NAMALWA (cell line): ENCODE measurements at places on chromosomes 4 and X.

GRCh38 chrX:21798677-21799219 is 40.7 kb upstream of the MBTPS2 start:
- no peak for DNase-seq

GRCh38 chrX:143095816-143096215 is 70.1 kb downstream of the SPANXN4 start:
- DNase-seq: no peak

- no peak for DNase-seq
Measured at GRCh38 chr4:125314676-125315575, at the start of gene FAT4. FAT4 (plus strand) TSS chr4:125314955; CDS start chr4:125316412, 1,457 bp downstream.

- no peak for DNase-seq
Measured at GRCh38 chr4:158810487-158811215, 41.8 kb downstream of the FNIP2 start.

DNA sequence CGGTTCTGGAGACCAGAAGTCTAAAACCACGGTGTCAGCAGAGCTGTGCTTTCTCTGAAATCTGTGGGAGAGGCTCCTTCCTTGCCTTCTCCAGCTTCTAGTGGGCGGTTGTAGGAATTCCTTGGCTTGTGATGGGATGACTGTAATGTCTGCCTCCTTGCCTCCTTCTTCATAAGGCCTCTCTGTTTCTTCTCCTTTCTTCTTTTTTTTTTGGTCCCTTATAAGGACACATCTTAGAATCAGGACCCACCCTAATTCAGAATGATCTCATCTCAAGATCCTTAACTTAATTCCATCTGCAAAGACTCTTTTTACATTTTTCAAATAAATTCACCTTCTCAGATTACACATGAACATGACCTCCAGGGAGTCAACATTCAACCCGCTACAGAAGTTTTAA is 186.9 kb downstream of the STK32B start:
- no peak for DNase-seq

DNA sequence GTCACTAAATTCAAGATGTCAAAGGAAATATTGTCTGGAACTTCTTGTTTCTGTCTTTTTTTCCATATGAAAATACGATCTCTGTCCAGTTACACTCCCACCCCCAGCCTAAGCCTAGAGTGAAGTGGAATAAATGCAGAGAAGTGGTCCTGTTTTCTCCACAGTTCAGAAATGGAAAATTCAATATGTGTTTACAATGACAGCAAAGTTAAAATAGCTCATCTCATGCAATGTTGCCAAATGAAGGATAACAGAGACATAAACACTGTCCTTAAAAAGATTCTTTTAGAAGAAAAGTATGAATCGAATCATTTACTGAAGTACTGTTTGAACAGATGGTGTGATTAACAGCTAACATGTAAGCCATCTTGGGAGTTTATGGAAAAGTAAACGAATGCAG is 160.8 kb upstream of the STK26 start:
- DNase-seq: no peak

GRCh38 chr4:186771624-186772023 is 48.0 kb upstream of the FAT1 start:
- no peak for DNase-seq

GRCh38 chr4:154044108-154044531 is 255.2 kb upstream of the SFRP2 start:
- DNase-seq: no peak

GRCh38 chrX:126137899-126138298 is 28.2 kb downstream of the DCAF12L2 start:
- DNase-seq: peak; percentile 24

DNA sequence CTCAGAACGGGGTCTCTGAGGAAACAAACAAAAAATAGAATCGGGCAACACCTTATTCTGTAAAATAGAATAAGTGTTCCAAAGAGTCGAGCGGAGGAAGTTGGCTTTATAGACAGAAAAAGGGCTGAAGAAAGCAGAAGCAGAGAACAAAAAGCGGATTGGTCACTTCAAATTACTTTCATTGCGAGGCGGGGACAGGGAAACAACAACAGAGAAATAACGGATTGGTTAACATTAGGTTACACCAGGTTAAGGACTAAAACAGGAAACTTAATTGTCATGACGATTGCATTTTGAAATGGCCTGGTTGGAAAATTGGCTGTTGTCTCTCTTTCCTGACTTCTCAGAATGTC is 433 bp upstream of the COQ2 start:
- DNase-seq: peak; percentile 74

GRCh38 chr4:58732973-58733372 is 1622.8 kb upstream of the IGFBP7 start:
- peak; percentile 40 for DNase-seq

GRCh38 chrX:114800719-114801118 is 216.7 kb downstream of the IL13RA2 start:
- DNase-seq: no peak

GRCh38 chr4:90189178-90189577 is 62.0 kb downstream of the CCSER1 start:
- DNase-seq: no peak

GRCh38 chr4:138910195-138910913 is 105.2 kb upstream of the NOCT start:
- DNase-seq: no peak

- no peak for DNase-seq
Measured at GRCh38 chr4:7816771-7817170, 122.9 kb downstream of the AFAP1 start.

DNA sequence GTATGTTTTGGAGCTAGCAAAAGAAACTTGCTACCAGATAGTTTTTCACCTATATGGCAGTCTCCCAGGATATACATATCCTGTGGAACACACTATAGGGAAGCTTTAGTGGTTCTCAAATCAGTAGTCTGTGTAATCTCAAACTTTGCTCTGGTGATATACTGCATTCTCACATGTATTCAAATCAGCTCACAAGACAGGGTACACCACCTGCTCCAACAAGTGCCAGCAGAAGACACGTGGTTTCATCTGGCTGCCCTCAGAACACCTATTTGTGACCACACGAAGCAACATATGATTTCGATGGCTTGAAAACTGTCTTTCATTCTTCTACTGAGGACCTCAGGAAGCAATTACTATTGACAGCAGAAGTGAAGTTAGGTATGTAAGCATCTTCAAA is 37.7 kb downstream of the BCLAF3 start:
- DNase-seq: peak; percentile 1

GRCh38 chr4:126470862-126471261 is 1156.1 kb downstream of the FAT4 start:
- no peak for DNase-seq

- DNase-seq: peak; percentile 38
Measured at GRCh38 chrX:131675596-131676194, 131.8 kb downstream of the OR13H1 start.

- DNase-seq: no peak
Measured at GRCh38 chrX:47499293-47499692, 16.3 kb upstream of the ZNF41 start.

GRCh38 chr4:7804756-7805385 is 134.8 kb downstream of the AFAP1 start:
- DNase-seq: no peak

DNA sequence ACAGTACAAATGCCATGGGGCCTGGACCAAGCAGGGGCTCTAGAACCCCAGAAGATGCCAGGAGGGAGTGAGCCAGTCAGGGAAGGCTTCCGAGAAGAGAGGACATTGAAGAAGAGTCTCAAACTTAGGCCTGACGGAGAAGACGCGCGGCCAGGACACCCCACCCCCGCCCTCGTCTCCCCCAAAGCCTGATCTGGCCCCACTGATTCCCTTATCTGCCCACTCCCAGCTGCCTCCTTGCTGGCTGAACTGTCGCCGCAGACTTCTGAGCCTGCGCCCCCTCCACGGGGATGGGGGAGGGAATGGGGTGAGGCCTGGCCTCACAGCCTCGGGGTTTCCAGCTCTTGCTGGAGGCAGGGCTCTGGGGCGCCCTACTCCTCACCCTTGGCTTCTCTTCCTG is 3.6 kb upstream of the GATA1 start:
- no peak for DNase-seq

GRCh38 chrX:13662355-13662791 is 9.4 kb downstream of the TCEANC start:
- peak; percentile 35 for DNase-seq

- DNase-seq: no peak
Measured at GRCh38 chr4:151853034-151853433, 92.2 kb upstream of the GATB start.

- DNase-seq: no peak
Measured at GRCh38 chrX:108439426-108439942, at the start of gene COL4A5. COL4A5 (plus strand) TSS chrX:108439838; CDS start chrX:108440126, 288 bp downstream.

GRCh38 chr4:145739845-145740244 is 59.9 kb downstream of the C4orf51 start:
- DNase-seq: no peak

- no peak for DNase-seq
Measured at GRCh38 chrX:154459832-154460231, 1.8 kb downstream of the PLXNA3 start.

GRCh38 chr4:38309471-38309870 is 349.3 kb downstream of the PTTG2 start:
- no peak for DNase-seq

GRCh38 chrX:150696866-150697265 is 3.7 kb downstream of the MTMR1 start:
- DNase-seq: peak; percentile 63

DNA sequence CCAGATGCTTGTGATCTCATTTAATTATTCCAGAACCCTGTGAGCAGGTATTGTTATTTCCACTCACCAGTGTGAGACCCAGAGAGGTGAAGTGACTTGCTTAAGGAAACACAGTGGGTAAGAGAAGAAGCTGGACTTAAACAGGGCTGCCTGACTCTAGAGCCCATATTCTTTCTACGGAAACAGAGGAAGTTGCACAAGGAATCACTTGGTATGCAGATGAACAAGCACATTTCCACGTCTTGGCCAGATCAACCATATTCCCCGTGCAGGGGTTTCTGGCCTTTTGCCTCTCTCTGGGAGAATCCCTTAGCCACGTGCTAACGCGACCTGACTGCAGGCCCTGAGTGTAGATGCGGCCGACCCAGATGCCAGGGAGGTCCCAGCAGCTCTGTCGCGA is 195.5 kb upstream of the ATP6AP2 start:
- no peak for DNase-seq

GRCh38 chrX:103215425-103215991 is 600 bp downstream of the BEX4 start:
- no peak for DNase-seq

GRCh38 chrX:23720117-23720677 is 22.9 kb downstream of the ACOT9 start:
- no peak for DNase-seq

GRCh38 chr4:38133711-38134480 is 173.7 kb downstream of the PTTG2 start:
- no peak for DNase-seq

- DNase-seq: peak; percentile 58
Measured at GRCh38 chr4:173167758-173168395, 734 bp upstream of the GALNT7 start.

DNA sequence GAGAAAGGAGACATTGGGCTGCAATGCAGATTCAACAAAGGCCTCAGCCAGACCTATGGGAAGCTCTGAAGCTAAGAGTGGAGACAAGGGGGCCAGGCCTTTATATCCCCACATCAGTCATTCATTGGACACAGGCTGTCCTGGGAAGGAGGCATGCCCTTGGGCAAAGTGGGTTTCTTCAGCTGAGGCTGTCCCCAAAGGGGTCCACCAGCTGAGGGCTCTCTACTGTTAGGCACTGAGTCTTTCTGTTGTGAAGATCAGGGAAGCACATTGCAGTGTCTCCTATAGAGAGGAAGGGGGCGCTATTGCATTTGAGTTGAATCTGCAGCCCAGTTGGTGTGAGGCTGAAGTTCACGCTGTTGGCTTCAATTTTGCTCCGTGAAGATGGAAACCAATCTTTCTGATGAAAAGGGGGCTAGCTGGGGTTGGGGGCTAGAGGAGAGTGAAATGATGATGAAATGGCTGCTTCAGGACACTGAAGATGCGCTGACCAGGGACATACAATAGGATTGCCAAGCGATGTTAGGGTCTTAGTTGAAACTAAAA is 48.0 kb downstream of the SLC25A5 start:
- DNase-seq: peak; percentile 76

GRCh38 chr4:145299380-145300076 is 119.1 kb upstream of the OTUD4 start:
- peak; percentile 79 for DNase-seq

GRCh38 chrX:39144956-39145355 is 343.7 kb downstream of the MID1IP1 start:
- peak; percentile 68 for DNase-seq

- DNase-seq: peak; percentile 10
Measured at GRCh38 chrX:107565931-107566603, 62.2 kb upstream of the PRPS1 start.

DNA sequence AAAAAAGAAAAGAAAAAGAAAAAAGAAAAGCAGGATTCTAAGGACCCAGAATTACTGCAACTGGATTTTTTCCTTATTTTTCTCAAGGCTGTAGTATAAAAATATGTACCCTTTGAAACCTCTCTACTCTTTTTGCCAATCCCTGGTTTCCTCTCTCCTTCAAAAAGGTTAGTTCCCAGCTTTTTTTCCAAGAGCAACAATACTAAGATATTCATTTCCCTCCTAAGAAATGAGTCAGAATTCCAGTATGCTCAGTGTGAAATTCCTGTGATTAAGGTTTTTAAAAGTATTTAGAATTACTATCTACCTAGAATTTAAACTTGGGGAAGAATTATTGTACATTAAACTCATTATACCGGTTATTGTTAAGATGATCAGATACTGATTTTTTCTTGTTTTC is 22.0 kb downstream of the SMIM14 start:
- no peak for DNase-seq

DNA sequence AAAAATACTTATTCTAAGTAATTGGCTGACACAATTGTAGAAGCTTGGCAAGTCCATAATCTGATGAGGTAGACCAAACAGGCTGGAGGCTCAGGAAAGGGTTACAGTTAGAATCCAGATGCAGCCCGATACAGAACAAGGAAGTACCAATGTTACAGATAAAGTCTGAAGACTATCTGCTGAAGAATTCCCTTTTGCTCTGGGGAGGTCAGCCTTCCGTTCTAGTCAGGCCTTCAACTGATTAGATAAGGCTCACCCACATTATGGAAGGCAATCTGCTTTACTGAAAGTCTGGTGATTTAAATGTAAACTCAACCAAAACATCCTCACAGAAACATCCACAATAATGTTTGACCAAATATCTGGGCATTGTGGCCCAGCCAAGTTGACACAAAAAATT is 7.4 kb upstream of the DYNLT3 start:
- DNase-seq: no peak

- DNase-seq: no peak
Measured at GRCh38 chrX:49209434-49210251, 9.7 kb upstream of the SYP start.

GRCh38 chrX:41449615-41450014 is 2.5 kb downstream of the NYX start:
- peak; percentile 74 for DNase-seq

DNA sequence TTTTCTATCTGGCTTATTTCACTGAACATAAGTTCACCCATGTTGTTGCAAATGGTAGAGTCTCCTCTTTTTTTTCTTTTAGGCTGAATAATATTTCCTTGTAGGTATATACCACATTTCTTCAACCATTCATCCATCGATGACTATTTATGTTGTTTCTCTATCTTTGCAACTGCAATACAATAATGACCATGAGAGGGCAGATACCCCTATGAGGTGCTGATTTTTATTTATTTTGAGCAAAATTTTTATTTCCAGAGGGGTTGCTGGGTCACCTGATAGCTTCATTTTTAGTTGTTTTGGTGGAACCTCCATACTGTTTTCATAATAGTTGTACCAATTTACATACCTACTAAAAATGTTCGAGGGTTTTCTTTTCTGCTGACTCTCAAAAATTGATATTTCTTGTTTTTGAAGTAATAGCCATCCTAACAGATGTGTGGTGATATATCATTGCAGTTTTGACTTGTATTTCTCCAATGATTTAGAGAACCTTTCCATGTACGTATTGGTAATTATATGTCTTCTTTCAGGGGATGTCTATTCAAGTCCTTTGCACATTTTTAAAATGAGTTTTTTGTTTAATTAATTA is 1697.0 kb downstream of the PCDH7 start:
- peak; percentile 5 for DNase-seq
